ENCODE measurements at places on chromosomes 11 and 22. TPM values are rescaled to one million over a fixed set of nuclear protein-coding genes. Genes with fewer than 3 reads are reported as not detected.

ISX gene
- not detected for total RNA-seq

GRCh38 chr11:35288817-35289541 is 130.4 kb downstream of the SLC1A2 start:
- no peak for DNase-seq

DNA sequence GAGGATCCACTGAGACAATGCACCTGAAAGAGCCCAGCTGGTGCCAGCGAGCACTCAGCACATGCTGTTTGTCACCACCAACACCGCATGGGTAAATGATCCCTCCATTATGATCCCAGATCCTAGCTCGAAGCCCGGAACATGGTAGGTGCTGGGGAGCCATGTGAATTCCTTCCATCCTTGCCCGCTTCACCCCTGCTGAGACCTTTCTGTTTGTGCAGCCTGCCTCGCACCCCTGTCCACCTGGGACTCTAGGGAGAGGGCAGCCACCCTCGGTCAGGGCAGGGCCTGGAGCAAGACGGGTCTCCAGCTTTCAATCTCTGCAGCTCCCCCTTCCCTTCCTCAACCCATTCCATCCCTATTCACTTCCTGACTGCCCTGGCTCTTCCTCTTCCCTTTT is 116.2 kb upstream of the ALX4 start:
- DNase-seq = no peak

IGF2 gene
- 0.37 TPM for total RNA-seq

All from Calu3 (cell line).